ENCODE measurements at places on chromosomes 1 and 21.

GRCh38 chr1:35220976-35221375 lies 28.0 kb upstream of the SFPQ start:
- H3K27me3 ChIP-seq: no peaks in the 10 kb centered on the region
- H3K27ac ChIP-seq: no peak overlapping the region
- DNase-seq: no peak
- H3K4me1 ChIP-seq: no peaks in the 10 kb centered on the region
- no peak overlapping the region for H3K4me3 ChIP-seq

DNA sequence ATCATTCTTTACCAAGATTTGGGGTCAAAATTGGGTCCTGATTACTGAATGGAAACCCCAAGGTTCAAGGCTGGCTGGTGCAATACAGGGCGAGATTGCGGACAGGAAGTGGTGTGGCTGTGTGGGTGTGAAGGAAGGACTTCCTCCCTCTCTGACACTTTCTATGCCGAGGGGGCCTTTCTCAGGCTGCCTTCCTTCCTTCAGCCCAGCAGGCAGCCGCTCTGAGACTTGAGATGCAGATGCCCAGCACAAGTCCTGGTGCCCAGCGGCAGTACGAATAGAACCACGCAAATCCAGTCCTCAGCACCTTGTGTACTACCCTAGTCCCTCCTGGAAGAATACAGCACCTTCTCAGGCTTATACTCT lies 16.3 kb downstream of the BATF3 start:
- H3K4me3 ChIP-seq: peak overlapping the region; percentile 71
- peak overlapping the region; percentile 87 for H3K27ac ChIP-seq
- peaks cover 65% of the 10 kb centered on the region for H3K4me1 ChIP-seq

DNA sequence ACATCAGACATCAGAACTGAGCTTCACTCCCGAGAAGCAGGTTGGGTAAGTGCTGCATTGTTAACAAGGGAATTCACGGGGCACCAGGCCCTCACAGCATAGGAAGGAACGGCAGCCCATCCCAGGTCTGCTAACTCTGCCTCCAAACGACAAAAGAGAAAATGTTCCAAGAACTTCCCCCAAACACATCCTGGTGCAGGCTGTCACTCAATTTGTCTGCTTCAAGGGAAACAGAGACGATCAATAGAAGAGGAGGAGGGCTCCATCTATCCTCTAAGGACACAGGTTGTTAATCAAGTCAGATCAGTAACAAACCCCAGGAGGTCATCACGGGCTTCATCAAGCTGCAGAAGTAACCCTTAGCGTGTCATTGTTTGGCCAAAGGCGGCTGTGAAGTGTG lies 3.5 kb upstream of the TSPEAR start:
- peaks cover 78% of the 10 kb centered on the region for H3K27me3 ChIP-seq
- no peak overlapping the region for H3K4me3 ChIP-seq
- DNase-seq: no peak
- H3K36me3 ChIP-seq: no peaks in the 10 kb centered on the region
- no peak overlapping the region for H3K27ac ChIP-seq

DNA sequence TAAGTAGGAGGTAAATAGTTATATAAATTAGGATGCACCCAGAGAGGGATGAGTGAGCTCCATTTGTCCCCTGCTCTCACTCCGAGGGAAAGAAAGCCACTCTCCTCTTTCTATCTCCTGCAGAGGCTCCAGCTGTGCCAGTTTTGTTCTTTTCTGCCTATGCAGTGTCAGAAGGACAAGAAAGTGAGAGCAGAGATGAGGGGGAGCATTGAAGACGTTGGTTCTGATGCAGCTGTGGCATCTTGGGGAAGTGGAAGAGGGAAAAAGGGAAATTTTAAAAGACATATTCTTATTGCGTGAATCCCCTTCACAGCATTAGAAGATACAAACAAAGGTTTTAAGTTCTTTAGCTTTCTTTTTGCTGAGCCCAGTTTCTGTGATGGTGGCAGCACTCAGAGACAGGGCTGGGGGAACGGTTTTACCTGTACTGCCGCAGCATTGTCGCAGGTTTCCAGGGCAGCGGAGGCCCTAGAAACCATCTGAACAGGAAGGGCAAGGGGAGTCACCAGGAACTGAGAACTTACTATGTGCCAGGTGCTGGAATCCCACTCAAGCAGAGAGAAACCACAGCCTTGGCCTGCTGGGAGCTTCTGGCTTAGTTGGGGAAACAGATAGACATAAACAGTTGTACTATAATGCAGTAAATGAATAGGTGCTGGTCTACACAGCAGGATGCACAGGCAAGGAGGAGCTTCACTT lies 44.9 kb upstream of the USP24 start:
- H3K4me3 ChIP-seq: no peak overlapping the region
- peaks cover 19% of the 10 kb centered on the region for H3K27me3 ChIP-seq
- peaks cover 12% of the 10 kb centered on the region for H3K4me1 ChIP-seq
- H3K36me3 ChIP-seq: no peaks in the 10 kb centered on the region
- no peak for DNase-seq

GRCh38 chr1:204106825-204107224 lies 33.9 kb downstream of the SOX13 start:
- no peak overlapping the region for H3K27ac ChIP-seq
- peaks cover 4% of the 10 kb centered on the region for H3K27me3 ChIP-seq
- no peak overlapping the region for H3K4me3 ChIP-seq
- peaks cover 4% of the 10 kb centered on the region for H3K36me3 ChIP-seq
- H3K4me1 ChIP-seq: peaks cover 31% of the 10 kb centered on the region

Data from T-helper 2 cell treated with Interferon-gamma antibody and Interleukin-4, amounts not matched to agents 5 μg/mL and 100 μg/mL, for 36 hours (primary cell).